Sigmoid colon (tissue), 7 donors: ENCODE measurements at places on chromosomes 6 and 20.

DNA sequence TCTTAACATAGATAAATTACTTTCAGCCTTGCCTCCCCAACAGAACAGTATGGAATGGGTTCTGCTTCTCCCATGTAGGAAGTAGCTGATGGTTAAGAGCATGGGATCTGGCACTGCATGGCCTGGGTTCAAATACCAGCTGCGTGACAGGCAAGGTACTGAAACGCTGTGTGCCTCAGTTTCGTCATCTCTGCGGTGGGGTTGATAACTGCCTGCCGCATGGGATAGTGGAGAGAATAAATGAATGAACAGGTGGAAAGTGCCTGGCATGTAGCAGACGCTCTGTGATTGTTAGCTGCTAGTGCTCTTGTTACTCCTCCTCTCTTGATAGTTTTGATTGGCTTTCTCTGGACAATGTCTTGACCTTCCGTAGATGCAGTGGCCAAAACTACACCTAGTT, 213.3 kb downstream of the ZDHHC14 start:
- H3K27ac ChIP-seq: no peak overlapping the region
- no peaks in the 10 kb centered on the region for H3K4me1 ChIP-seq
- H3K4me3 ChIP-seq: no peak overlapping the region
- no peaks in the 10 kb centered on the region for H3K27me3 ChIP-seq
- DNase-seq: no peak
- no peaks in the 10 kb centered on the region for H3K36me3 ChIP-seq

DNA sequence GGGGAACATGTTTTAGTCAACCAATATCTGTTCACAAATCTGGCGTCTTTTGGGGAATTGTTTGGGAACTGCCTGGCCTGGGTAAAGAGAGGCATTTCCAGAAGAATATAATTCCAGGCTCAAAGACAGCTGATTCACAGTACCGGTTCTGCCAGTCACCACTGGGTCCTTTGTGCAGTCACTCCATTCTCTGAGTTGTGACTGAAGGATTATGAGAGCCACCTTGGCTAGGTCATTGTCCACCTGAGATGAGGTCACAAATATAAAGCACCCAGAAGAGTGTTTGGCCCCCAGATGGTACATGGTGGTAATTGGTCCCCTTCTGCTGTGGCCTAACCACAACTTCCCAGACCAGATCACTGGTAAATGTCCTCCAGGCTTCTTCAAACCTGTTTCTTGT, 121.0 kb upstream of the SPACA1 start:
- H3K36me3 ChIP-seq: no peaks in the 10 kb centered on the region
- no peak overlapping the region for H3K27ac ChIP-seq
- no peaks in the 10 kb centered on the region for H3K27me3 ChIP-seq
- DNase-seq: no peak

DNA sequence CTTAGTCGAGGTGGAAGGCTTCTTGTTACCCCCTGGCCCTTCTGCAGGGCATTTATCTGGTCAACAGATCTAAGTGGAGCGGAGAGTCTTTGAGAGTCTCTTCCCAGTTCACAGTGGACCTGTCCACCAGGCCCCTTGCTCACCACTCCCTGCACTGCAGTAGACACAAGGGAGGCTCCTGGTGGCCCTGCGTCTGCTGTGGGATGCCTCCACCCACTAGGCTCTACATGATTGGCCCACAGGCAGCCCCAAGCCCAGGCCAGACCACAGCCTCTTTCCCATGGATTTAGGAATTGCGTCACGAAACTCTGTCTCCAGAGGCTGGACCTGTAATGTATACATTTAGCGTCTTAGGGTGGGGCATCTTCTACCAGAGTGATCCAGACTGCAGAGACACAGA, 28.4 kb downstream of the TBC1D7 start:
- no peaks in the 10 kb centered on the region for H3K27me3 ChIP-seq
- no peaks in the 10 kb centered on the region for H3K4me1 ChIP-seq
- no peak for DNase-seq
- H3K36me3 ChIP-seq: no peaks in the 10 kb centered on the region

- no peak overlapping the region for H3K4me3 ChIP-seq
- no peak for DNase-seq
- H3K4me1 ChIP-seq: no peaks in the 10 kb centered on the region
These were observed 216.2 kb downstream of the MYLK4 start for GRCh38 chr6:2534406-2535042.

DNA sequence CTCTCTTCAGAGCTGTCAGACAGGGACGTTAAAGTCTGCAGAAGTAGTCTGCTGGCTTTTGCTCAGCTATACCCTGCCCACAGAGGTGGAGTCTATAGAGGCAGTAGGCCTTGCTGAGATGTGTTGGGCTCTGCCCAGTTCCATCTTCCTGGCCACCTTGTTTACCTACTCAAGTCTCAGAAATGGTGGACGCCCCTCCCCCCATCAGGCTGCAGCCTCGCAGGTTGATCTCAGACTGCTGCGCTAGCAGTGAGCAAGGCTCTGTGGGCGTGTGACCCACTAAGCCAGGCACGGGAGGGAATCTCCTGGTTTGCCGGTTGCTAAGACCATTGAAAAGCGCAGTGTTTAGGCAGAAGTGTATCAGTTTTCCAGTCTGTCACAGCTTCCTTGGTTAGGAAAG, 305.0 kb downstream of the BCKDHB start:
- H3K27me3 ChIP-seq: no peaks in the 10 kb centered on the region
- H3K36me3 ChIP-seq: no peaks in the 10 kb centered on the region
- no peak overlapping the region for H3K27ac ChIP-seq
- DNase-seq: no peak
- no peak overlapping the region for H3K4me3 ChIP-seq

DNA sequence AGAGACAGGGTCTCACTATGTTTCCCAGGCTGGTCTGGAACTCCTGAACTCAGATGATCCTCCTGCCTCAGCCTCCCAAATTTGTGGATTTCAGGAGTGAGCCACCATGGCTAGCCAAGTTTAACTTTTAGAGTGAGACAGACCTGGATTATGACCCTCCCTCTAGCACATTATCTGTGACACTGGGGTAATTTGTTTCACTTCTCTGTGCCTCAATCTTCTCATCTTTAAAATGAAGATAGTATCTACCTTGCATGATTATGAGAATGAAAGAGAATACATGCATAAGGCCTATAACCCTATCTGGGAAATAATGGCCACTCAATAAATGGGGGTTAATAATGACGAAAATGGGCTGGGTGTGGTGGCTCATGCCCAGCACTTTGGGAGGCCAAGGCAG, 373.6 kb downstream of the SYNE1 start:
- H3K27me3 ChIP-seq: no peaks in the 10 kb centered on the region
- H3K36me3 ChIP-seq: peaks cover 32% of the 10 kb centered on the region
- no peak overlapping the region for H3K4me3 ChIP-seq
- no peak overlapping the region for H3K27ac ChIP-seq
- DNase-seq: no peak

GRCh38 chr6:128111096-128111495, 210.2 kb upstream of the THEMIS start:
- H3K27me3 ChIP-seq: no peaks in the 10 kb centered on the region
- peaks cover 27% of the 10 kb centered on the region for H3K4me1 ChIP-seq
- no peak overlapping the region for H3K4me3 ChIP-seq
- no peaks in the 10 kb centered on the region for H3K36me3 ChIP-seq
- DNase-seq: no peak

DNA sequence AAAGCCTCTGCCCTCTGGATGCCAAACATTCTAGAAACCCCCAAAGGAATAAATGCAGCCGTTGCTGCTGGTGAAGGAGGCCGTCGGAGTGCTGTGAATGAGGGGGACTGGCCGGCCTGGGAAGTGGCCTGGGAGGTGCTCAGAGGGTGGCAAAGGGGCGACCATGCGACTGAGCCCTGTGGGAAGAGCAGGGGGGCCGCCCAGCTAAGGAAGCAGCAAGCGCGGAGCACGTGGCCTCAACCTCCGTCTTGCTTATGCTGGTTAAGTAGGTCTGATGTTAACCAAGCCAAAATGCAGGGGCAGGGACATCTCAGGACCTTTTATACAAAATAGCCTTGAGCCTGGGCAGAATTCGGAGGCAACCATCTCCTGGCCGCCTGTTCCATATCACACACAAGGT, 381.5 kb downstream of the TAF4 start:
- H3K4me3 ChIP-seq: no peak overlapping the region
- no peak overlapping the region for H3K27ac ChIP-seq
- no peaks in the 10 kb centered on the region for H3K36me3 ChIP-seq
- DNase-seq: no peak

- no peaks in the 10 kb centered on the region for H3K27me3 ChIP-seq
- no peaks in the 10 kb centered on the region for H3K36me3 ChIP-seq
- H3K27ac ChIP-seq: no peak overlapping the region
- H3K4me1 ChIP-seq: no peaks in the 10 kb centered on the region
- no peak overlapping the region for H3K4me3 ChIP-seq
These were observed 124.5 kb downstream of the THEMIS start for GRCh38 chr6:127776320-127776719.

- no peak overlapping the region for H3K4me3 ChIP-seq
- H3K27me3 ChIP-seq: no peaks in the 10 kb centered on the region
- H3K36me3 ChIP-seq: no peaks in the 10 kb centered on the region
- H3K4me1 ChIP-seq: no peaks in the 10 kb centered on the region
- no peak for DNase-seq
- no peak overlapping the region for H3K27ac ChIP-seq
These were observed 147.8 kb downstream of the HS3ST5 start for GRCh38 chr6:114195027-114195365.

GRCh38 chr6:113774127-113774825, 82.9 kb upstream of the MARCKS start:
- no peak overlapping the region for H3K4me3 ChIP-seq
- H3K4me1 ChIP-seq: no peaks in the 10 kb centered on the region
- DNase-seq: no peak
- no peak overlapping the region for H3K27ac ChIP-seq
- H3K36me3 ChIP-seq: no peaks in the 10 kb centered on the region

DNA sequence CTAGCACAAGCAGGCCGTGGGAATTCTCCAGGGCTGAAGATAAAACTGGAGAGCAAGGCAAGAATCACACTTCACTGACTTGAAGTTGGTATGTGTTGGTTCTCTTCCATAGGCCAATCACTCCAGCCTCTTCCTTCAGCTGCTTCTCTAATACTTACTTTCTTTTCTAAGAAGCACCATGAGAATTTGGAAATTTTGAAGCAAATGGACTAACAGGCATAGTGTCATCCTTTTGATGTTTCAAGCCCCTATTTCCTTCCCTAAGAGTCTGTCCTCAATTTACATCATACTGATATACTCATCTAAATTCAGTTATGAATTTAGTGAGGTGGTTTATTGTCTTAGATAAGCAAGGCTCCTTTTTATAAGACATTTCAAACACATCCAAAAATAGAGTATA, 24.0 kb downstream of the SLC26A8 start:
- no peaks in the 10 kb centered on the region for H3K36me3 ChIP-seq
- no peak overlapping the region for H3K27ac ChIP-seq
- H3K4me3 ChIP-seq: no peak overlapping the region
- no peaks in the 10 kb centered on the region for H3K27me3 ChIP-seq
- DNase-seq: no peak
- no peaks in the 10 kb centered on the region for H3K4me1 ChIP-seq
